ENCODE measurements at places on chromosomes 12 and 14. TPM values are rescaled to one million over a fixed set of nuclear protein-coding genes. Genes with fewer than 3 reads are reported as not detected.

DNA sequence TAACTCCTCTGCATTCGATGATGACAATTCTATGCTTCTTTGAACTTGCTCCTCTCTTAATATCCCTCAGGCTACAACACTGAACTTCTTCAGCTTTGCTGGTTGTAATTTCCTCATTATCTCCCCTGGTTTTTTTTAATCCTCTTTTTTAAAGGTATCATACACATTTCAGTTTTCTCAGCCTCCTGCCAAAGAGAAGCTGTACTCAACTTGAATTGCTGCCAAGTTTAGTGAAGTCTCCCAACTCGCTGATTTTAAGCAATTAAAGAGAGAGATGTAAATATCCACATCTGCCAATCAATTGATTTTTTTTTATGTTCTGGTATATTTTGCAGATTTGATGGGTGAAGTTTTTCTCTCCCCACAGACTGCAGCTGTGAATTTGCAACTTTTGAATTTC is 817.8 kb downstream of the GALC start:
- DNase-seq, result no peak

DPF3 gene
- 3.0 TPM for total RNA-seq

DNA sequence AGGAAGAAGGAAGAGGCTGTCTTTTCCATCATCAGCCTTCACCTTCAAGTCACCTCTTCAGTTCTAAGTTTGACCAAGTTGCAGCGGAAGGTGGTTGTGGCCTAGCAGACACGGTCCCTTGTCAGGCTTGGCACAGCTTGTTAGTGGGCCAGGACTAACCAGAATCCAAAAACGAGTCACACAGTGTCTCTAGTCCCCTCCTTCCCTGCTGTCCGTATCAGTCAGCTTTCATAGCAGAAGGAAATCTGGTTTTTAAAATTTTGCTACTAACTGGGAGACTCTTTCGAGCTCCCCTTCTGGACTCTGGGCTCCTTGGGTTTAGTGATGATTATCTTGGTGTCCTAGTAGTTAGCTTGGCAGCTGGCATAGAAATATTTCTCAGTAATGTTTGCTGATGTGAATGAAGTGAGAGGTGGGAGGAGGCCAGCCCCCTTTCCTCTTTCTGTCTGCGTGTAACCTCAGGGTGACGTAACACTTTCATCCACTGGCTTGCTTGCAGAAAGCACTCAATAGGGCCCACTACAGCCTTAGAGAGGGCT is 3.8 kb downstream of the ETV6 start:
- peak; percentile 19 for DNase-seq

DNA sequence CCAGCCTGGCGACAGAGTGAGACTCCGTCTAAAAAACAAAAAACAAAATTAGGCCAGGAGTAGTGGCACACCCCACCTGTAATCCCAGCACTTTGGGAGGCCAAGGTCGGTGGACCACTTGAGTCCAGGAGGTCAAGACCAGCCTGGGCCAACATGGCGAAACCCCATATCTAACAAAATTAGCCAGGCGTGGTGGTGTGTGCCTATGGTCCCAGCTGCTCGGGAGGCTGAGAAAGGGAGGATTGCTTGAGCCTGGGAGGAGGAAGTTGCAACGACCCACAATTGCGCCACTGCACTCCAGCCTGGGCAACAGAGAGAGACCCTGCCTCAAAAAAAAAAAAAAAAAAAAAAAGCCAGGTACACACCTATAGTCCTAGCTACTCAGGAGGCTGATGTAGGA is 37.0 kb downstream of the KDM2B start:
- no peak for DNase-seq

NPFF gene
- total RNA-seq, result not detected

MEG3 gene
- total RNA-seq, result not detected

DNA sequence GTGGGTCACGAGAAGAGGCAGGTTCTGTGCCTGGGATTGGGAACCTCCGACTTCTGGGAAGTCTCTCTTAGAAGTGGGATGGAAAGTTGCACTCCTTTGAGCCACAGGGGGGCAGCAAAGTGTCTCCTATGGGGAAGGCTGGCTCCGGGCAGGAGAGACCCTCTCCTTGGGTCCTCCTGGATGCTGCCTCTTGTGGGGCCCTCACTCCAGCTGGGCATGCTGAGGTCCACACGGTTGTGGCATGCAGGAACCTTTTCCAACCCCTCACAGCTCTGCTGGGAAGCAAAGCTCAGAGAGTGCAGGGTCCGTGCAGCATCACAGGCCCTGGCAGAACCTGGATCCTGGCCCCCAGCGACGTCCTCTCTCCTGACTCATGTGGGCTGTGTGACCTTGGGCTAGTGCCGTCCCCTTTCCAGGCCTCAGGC is 17.4 kb downstream of the SDSL start:
- peak; percentile 37 for DNase-seq

RIN3 gene
- total RNA-seq, result 3.0 TPM

- DNase-seq, result no peak
Observed at GRCh38 chr12:70402597-70402996, 36.5 kb downstream of the KCNMB4 start.

DNA sequence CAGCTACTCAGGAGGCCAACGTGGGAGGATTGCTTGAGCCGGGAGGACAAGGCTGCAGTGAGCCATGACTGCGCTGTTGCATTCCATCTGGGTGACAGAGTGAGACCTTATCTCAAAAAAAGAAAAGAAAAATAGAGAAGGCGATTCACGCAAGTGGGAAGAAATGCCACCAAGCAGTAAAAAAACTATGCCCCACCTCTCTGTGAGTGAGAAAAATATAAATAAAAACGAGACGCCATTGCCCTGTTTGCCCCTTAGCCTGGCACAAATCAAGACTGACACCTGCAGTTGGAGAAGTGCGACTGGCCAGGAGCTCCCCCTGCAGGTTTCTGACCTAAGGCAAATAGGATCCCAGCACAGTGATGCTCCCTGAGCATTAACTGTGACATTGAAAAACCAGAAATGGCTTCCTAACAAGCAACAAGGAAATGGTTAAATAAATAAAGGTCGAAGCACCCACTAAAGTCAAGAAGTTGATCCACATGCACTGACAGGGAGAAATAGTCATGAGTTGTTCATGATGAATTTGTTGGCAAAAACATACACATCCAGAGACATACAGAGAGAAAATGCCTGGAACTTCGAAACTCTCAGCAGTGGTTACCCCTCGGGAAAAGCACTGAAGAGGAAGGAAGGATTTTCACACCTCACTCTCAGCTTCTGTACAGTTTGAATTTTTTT is 21.1 kb downstream of the GSC start:
- DNase-seq, result peak; percentile 26

- DNase-seq, result no peak
Observed at GRCh38 chr12:39692258-39692853, 72.8 kb upstream of the ABCD2 start.

DNA sequence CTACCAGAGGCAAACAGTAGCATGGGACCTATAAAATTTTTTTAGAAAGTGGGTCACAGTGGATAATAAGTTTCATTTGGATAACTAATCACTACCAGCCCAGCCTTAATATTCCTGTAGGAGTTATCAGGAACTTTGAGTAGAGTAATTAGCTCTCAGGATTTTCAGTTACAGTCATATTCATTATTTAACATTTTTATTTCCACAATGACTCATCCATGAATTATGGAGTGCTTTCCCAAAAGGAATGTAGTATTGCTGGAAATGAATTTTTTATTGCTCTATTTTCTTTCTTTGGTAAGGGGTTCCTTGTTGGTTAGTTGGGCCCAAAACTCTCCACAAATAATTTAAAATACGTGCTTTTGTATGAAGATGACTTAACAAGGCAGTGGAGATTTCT is 53.7 kb downstream of the ERC1 start:
- DNase-seq, result peak; percentile 47

- DNase-seq, result peak; percentile 30
Observed at GRCh38 chr12:66552716-66553115, 126.2 kb downstream of the GRIP1 start.

- DNase-seq, result no peak
Observed at GRCh38 chr12:115504306-115505290, 772.9 kb downstream of the MED13L start.

Data from HT1080 (cell line).